ENCODE measurements at places on chromosomes 3 and 15. TPM values are rescaled to one million over a fixed set of nuclear protein-coding genes. Genes with fewer than 3 reads are reported as not detected.

- DNase-seq: no peak
Measured at GRCh38 chr3:63652066-63652725, at the start of gene SNTN. Gene SNTN (plus strand): TSS chr3:63652675. CDS start chr3:63652688, 13 bp downstream.

DNA sequence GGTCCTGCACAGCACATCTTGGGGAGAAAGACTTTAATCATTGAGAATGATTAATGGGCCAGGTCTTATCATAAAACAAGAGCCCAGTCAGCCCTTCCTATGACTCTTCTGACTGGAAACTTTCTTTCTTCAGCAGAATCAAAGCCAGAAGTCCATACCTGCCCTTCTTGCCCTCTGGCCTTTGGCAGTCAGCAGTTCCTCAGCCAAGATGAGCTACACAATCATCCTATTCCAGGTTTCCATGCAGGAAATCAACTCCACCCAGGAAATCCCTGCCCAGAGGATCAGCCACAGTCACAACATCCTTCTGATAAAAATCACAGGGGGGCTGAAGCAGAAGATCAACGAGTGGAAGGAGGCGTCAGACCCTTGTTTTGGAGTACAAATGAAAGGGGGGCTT lies 26.9 kb downstream of the ZNF589 start:
- no peak for DNase-seq

GRCh38 chr3:69888040-69888942 lies 111.2 kb upstream of the SAMMSON start:
- DNase-seq: no peak

GRCh38 chr15:49421991-49422390 lies 1.1 kb upstream of the FGF7 start:
- DNase-seq: no peak

DNA sequence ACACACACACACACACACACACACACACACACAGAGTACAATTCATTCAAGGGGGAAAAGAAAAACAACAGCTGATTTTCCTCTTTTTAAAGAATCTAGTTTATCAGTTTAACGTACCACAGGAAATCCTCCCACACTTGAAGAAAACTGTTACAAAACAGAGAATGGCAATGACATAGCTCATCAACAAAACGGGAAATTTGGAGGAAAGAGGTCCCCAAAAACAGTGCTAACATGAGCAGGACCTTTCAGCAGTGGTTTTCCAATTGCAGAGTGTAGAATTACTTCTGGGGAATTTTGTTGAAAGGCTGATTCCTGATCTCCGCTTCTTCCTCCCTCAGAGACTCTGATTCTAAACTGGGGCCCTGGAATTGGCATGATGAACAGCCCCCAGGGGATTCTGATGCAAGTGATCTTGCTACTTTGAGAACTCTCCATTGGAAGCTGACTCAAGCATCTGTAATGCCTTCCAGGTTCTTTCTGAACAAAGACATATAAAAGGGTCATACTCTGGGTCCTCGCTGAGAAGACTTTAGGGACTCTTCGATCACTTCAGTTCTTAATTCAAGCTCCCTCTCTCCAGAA lies 442.6 kb upstream of the PROK2 start:
- DNase-seq: no peak

- DNase-seq: no peak
Measured at GRCh38 chr3:186909078-186909853, 21.1 kb upstream of the ST6GAL1 start.

DNA sequence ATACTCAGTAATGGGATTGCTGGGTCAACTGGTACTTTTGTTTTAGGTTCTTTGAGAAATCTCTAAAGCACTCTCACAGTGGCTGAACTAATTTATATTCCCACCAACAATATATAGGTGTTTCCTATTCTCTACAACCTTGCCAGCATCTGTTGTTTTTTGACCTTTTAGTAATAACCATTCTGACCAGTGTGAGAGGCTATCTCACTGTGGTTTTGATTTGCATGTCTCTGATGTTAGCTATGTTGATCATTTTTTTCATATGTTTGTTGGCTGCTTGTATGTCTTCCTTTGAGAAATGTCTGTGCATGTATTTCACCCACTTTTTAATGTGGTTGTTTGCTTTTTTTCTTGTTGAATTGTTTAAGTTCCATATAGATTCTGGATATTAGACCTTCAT lies 98.2 kb upstream of the DCBLD2 start:
- DNase-seq: no peak

Gene SLC27A2
- total RNA-seq: 5.8 TPM

Gene ACSBG1
- total RNA-seq: 6.1 TPM

Gene PP2D1
- total RNA-seq: not detected

Gene TRH
- total RNA-seq: not detected

Gene KLF15
- 19.5 TPM for total RNA-seq

Gene LRRC15
- 0.37 TPM for total RNA-seq

Gene IL17RE
- total RNA-seq: 4.4 TPM

Gene BCL2A1
- not detected for total RNA-seq

Gene RAD51
- total RNA-seq: 42.4 TPM

Gene GPR27
- 13.8 TPM for total RNA-seq

All from H1 (cell line).